ENCODE measurements at places on chromosomes 13 and 19.

- no peak for DNase-seq
Measured at GRCh38 chr19:44924243-44924725, 9.9 kb downstream of the APOC1 start.

DNA sequence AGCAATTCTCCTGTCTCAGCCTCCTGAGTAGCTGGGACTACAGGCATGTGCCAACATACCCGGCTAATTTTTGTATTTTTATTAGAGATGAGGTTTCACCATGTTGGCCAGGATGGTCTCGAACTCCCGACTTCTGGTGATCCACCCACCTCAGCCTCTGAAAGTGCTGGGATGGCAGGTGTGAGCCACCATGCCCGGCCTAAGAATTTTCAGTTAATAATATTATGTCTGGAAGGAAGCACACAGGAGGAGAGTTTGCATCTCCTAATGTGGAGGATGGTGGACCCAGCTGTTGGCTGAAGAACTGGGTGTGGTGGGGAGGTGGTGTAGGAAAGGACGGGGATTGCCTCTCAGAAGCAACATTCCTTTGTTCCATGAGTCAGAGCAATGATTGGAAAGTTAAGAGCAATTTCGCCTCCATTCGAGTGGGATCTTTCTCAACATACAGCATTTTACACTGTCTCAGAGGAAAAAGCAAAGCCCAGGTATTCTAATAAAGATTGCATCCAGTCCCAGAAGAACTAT, 11.9 kb downstream of the PDCD2L start:
- no peak for DNase-seq

DNA sequence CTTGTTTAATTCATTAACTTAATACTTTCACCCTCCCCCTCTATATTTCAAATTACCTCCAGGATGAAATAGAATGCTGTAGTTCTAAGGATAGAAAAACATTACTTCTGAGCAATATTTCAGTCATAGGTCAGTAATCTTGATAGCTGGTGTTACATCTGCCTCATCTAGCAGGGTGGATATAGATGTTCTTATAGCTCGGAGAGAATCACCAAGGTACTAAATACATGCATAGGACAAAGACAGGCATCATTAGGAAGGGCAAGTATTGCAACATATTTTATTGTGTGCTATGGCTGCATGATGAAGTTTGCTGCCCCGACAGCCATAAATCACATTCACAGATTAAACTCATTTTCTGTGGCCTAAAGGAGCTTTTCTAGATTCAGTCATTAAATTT, 601.0 kb downstream of the FGF9 start:
- no peak for DNase-seq

DNA sequence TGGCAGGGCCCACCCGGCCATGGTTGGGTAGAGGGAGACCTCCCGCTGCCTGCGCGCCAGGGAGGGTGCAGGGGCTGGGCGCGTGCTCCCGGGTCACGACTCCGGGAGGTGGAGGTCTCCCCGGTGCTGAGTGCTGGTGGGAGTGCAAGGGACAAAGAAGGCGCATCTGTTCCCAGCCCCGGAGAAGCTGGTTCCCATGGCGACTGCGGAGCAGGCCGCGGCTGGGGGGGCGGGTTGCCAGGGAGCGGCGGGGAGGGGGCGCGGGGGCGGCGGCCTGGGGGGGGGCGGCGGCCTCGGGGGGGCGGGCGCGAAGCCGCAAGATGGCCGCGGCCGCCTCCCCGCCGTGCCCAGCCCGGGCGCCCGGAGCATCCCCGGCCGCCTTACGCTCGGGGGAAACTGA, 1.2 kb downstream of the CBARP start:
- DNase-seq, result no peak

- DNase-seq, result no peak
Measured at GRCh38 chr13:39900106-39900750, 244.8 kb downstream of the COG6 start.

DNA sequence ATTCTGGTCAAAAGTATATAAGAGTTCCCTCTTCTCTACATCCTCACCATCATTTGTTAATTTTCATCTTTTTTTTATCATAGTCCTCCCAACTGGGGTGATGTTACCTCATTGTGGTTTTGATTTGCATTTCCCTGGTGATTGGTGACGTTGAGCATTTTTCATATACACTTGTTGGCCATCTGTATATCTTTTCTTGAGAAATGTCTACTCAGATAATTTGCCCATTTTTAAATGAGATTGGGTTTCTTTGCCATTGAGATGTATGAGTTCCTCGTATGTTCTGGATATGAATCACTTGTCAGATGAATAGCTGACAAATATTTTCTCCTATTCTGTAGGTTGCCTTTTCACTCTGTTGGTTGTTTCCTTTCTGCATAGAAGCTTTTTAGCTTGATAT, 2.4 kb downstream of the CD33 start:
- no peak for DNase-seq

DNA sequence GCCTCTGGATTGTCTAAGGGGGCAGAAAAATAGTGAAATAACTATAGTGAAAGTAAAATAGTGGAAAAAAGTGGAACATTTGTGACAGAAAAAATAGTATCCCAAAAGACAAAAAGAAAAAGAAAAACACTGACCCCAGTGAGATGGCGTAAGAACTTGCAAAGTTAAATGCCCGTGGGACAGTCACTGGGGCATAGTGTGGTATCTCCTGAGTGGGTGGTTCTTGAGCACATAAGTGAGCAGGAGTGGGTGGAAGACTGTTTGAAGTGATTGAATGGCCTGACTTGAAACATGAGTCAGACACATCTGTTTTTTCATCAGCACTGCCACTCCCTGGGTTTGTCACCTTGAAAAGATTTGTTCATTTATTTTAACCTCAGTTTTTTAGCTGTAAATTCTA, 2.5 kb downstream of the ZNF430 start:
- no peak for DNase-seq

DNA sequence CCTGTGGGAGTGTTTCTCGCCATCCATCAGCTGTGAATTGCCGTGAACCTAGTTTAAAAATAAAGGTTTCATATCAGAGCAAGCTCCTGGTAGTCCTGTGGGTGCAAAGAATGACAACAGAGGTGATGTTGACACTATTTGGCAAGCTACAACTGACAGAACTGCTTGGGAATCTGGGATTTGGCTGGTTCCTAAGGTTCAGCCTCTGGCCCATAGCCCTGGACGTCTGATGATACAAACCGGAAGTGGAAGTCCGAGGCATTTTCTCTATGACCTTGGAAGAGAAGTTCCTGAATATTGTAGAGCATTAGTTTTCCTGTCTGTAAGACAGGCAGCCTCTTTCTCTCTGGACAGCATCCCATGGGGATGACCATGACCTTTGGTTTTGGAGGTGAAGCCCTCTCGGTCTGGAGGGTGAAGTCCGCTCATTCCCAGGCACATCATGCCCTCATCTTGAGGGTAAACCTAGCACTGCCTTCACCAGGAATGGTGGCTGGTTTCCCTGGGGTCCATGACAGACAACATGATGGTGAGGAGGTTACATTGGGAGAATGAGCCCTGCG, 29.1 kb downstream of the GATAD2A start:
- DNase-seq, result no peak

DNA sequence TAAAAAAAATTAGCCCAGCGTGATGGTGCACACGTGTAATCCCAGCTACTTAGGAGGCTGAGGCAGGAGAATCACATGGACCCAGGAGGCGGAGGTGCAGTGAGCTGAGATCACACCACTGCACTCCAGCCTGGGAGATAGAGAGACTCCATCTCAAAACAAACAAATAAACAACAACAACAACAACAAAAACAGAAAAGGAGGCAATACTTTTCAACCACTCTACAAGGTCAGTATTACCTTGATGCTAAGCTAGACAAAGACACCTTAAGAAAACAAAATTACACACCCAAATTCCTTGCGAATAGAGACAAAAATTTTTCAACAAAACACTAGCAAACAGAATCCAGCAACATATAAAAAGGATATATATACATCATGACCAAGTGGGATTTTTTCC, 39.7 kb downstream of the PEPD start:
- no peak for DNase-seq

GRCh38 chr13:93714171-93714570, 487.6 kb downstream of the GPC6 start:
- DNase-seq, result no peak

DNA sequence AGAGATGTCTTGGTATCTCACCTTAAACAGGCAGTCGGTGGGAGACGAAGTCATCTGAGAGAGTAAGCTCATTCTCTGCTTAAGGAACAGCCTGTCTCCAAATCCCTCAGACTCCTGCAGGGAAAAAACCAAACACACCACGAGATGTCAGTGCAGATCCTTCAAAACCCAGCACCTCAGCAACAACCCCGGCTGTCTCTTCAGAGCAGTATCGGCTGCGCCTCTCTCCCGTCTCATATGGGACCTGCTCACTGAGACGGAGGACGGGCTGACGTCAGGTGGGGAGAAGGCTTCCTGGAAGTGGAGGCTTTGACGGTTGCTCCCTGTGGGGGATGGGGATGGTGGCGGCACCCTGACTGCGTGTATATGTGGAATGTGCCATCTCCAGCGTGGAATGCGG, 43.6 kb downstream of the ANKRD27 start:
- no peak for DNase-seq

GRCh38 chr19:18966307-18966706, 25.3 kb upstream of the HOMER3 start:
- DNase-seq, result no peak
